Foreskin fibroblast (primary cell): ENCODE measurements at places on chromosomes 3 and 15.

GRCh38 chr3:16998236-16998923, 113.6 kb downstream of the PLCL2 start:
- no peak for DNase-seq

DNA sequence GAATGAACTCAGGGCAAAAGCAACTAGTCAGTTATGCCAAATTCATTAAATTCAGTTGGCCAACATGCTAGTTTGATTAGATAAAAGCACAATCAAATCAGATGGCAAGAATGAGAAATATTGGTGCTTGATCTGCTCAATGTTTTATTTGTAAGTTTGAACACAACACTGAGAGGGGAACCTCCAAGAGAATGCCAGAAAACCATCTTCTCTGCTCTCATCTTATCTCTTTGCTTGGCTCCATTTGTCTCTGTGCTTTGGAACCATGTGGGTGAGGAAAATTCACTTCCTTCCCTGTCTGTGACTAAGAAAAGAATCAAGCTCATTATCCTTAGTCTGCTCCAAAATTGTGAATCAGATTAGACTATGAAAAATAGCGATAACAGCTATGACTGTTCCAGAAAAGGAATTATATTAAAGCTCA, 43.6 kb upstream of the DCBLD2 start:
- peak; percentile 41 for DNase-seq

GRCh38 chr3:29156086-29156715, 124.7 kb upstream of the RBMS3 start:
- no peak for DNase-seq

DNA sequence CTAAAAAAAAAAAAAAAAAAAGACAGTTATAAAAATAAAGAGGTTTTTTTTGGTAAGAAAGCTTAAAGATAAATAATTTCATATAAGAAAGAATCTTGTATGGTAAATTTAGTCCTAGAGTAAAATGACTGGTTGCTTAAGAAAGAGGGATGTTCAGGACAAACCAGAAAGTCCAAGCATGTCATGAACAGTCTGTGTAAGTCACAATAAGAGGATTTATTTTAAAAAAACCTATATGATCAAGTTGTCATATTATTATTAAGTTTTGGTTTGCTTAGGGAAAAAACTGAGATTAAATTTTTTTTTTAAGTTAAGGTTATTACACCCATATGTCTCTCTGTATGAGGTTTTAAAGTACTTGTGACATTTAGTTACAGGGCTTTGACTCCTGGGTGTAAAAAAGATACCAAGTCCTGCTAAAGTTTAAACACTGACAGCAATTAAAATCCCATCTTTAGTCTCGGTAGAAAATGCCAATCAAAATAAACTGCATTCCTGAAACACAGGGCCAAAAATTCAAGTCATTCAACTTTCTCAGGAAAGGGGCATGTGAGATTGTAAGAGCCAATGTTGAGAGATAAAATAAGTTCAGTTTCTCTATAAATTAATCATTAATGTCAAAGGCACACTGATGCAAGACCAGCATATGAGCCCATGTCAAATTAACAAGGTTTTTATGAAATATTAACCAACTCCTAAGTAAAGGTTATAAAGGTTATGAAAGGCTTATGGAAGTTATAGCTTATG, 8.5 kb upstream of the BDH1 start:
- DNase-seq = no peak

DNA sequence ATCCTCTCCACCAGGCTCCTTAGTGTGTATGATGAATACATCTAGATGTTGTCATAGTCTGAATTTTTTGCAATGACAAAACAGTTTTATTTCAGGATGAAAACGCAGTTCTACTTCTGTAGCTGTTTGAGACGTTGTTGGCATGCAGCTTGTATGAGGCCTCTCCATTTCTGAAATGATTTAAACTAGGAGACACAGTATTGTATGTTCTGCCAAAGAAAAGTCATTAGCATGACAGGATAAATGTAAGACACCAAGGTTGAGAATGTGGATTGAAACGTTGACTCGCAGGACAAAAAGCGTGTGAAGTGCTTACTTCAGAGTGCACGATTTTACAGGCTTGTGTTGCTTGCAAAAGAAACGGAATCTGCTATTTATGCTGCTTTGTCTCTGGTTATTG, 35.3 kb downstream of the ABHD17C start:
- no peak for DNase-seq

- DNase-seq = no peak
Measured at GRCh38 chr3:184561913-184562877, 610 bp downstream of the EPHB3 start.

- DNase-seq = peak; percentile 67
Measured at GRCh38 chr3:59424268-59425010, 374.6 kb upstream of the CFAP20DC start.

DNA sequence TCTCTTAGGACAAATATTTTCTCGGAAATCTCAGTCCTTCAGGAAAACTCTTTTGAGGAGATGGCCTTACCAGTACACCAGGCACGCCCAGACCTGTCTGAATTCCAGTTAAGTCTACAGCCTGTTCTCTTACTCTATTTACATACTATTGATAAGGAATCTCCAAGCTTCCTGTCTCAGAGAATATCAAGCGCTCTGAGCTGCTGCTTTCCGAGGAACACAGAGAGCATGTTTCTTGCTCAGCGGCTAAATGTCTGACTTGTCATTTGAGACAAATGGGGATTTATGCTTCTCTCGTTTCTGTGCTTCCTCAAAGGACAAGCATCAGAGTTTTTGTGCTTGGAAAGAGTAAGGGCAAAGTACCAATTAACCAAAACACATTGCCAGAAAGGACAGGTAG, 112.4 kb upstream of the CCDC54 start:
- no peak for DNase-seq

DNA sequence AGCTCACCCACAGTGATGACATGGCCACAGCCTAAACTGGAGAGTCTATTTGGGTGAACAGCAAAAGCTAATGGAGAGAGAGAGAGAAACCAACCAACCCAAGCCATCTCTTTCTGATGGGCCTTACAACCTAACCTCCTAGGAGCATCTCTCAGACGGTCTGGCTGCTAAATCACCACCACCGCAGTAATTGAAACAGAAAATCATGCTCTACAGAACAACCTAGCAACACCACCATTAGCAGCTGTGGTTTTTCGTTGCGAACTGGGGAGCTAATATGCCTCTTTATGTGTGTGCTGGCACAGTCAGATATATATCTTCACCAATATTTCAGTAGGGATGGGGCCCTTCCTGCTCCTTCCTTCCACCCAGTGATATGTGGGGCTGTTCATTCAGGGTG, 166.9 kb upstream of the PROK2 start:
- no peak for DNase-seq

DNA sequence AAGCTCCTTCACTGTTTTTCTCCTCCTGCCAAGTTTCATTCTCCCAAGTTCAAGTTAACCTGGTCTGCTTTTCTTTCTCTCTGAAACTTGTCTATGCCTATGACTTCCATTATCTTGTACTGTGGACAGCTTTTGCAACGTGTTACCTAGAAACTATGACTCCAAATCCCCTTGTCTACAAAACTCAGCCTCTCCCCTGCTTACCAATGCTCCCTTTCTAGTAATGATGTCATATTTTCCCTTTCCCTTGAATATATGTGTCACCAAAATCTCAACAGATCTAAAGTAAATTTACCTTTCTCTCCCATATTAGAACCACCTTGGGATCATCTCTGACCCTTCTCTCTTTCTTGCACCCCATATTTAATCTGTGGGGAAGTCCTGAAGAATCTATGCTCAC, 10.5 kb upstream of the ABHD2 start:
- no peak for DNase-seq

GRCh38 chr15:67009576-67010569, 55.5 kb upstream of the SMAD3 start:
- DNase-seq = no peak

GRCh38 chr3:31530039-31530959, 2.4 kb upstream of the STT3B start:
- no peak for DNase-seq

- peak; percentile 48 for DNase-seq
Measured at GRCh38 chr3:128549283-128550112, 56.5 kb upstream of the GATA2 start.

DNA sequence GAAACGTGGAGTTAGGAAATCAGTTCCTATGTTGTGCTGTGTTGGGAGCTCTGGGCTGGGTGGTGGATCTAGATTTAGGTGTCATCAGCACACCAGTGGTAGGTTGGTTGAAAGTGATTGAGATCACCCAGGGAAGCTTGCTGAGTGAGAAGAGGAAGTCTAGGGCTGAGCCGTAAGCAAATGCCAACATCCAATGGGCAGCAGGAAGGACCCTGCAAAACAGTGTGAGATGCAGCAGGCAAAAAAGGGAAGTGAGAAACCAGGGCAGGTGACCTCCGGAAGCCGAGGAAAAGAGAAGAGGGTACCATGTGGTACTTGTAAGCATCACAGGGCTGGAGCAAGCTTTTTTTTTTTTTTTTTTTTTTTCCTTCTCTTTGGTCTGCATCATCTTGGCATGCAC, 15.9 kb upstream of the COPG1 start:
- no peak for DNase-seq

DNA sequence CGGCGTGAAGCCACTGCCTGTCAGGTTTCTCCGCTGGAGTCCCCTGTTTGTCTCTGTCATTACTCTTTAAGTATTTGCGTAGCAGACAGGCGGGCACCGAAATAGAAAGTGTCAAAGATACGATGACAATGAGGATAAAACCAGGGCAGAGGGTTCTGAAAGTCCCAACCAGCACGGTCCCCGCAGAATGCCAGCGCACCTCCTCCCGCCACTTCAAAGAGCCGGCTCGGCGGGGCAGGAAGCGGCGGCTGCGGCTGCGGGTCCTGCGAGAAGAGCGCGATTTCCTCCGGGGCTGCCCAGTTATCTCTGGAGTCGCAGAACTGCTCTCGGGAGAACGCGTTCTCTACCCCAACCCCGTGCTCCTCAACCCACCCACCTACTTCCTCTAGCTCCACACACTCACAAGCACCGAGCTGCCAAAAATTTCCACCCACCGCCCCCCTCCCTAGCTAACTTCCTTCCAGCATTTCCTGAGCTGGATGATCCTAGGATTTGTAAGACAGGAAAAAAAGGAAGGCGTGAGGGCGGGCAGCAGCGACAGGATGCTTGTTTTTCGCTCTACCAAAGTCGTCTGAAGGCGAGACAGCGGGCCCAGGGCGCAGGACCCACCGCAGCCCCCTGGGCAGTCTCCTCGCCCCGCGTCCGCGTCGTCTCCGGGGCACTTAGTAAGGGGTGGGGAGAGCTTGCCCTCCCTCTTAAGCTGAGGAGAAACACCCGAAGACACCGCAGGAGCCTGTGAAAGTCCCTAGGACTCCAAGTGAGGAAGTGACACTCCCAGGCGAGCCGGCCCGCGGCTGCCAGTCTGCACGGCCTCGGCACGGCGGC, at the start of gene ARHGAP31:
ARHGAP31 (plus strand) TSS at position 513 of the 825 bp plus-strand sequence. CDS start 522 bp downstream, outside the sequence.
- DNase-seq = peak; percentile 64

GRCh38 chr3:177284383-177284881, 87.2 kb upstream of the TBL1XR1 start:
- DNase-seq = peak; percentile 76

DNA sequence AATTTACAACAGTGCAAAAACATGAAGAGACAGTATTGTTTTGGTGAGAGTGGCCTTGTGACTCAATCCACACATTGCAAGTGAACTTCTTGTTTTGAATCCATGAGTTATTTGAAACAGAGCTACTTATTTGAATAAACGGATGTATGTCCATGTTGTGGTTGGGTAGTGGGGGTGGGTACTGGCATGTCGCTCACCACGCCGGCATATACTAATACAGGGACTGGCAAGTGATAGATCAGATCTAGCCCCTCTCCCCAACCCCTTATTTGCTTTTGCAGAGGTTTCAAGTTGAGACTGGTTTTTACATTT, 83.8 kb downstream of the EDEM1 start:
- no peak for DNase-seq

DNA sequence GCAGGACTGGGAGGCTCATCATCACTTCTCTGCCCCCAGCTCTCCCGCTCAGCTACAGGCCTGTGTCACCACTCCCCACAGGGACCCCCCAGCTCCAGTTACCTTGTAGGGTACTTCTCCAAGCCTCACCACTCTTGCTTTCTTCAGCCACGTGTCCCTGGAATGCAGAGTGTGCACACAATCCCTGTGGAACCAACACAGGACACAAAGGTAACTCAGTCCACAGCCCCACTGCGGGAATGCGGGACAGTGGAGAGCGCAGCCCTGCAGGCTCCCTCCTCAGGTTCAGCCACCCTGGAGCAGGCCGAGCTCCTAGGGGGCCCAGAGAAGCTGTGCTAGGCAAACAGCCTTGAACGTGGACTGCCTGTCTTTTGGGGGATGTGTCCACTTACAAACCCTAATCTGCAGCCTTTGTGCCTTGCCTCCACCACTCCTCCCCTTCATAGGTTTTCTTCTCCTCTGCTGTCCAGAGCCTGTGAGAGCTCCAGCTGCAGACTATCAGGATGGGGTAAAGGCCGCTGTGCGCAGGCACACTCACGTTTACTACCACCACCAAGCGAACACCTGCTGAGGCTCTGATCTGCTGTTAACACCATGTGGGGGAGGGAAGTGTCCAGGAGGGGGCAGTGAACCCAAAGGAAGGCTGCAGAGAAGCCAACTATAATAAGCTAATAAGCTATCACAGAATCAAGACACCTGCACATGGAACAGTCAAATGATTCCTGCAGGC, 26.0 kb downstream of the XPC start:
- no peak for DNase-seq

DNA sequence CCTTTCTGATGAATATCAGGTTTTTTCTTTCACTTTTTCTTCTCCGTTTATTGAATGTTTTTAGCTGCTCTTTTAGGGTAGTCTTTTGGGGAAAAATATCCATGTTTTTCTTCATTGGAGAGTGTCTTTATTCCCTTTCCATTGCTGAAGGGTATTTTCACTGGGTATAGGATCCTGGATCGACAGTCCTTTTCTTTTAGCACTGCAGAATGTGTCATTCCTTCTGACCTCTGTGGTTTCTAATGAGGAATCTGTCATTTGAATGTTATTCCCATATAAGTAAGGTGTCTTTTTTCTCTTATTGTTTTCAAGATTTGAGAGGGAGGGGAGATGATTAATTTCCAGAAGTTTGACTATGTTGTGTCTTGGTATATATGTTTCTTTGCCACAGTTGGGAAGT, 96.8 kb downstream of the BBX start:
- DNase-seq = no peak

DNA sequence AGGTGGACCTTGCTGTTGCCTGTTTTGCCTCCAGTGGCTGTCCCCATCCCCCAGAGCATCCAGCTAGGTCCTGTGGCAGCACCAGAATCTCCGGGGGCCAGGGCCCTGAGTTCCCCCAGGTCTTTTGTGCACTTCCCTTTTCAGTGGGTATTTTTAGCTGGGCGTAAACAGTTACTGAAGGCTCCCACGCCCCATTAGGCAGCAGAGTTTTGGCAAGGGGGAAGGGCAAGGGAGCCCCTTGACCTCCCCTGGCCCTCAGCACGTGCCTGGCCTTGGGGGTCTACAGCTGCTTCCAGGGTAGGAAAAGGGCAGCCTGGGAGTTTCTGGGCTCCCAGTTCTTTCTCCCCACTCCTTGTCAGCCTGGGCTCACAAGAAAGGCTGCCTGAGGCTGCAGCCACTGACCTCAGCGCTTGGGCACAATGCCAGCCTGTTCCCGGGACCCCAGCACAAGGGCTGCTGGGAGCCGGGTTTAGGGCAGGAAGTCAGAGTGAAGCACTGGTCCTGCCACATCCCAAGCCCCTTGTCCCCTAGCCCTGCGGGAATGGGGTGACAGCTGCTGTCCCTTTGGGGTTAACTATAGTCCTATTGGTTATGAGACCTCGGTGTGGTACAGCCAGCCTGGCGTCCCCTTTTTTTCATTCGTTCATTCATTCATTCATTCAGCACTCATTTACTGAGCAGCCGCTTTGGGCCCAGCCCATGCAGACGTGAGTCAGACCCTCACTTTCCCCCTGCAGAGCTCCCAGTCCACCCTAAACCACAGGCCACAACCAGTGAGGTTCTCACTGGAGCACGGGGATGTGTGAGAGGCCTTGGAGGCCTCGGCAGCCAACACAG, 8.4 kb downstream of the CSK start:
- peak; percentile 34 for DNase-seq

- peak; percentile 87 for DNase-seq
Measured at GRCh38 chr15:48644827-48645557, 517 bp downstream of the FBN1 start.
